GF-D8 (cell line): ENCODE measurements at places on chromosomes 6 and 20.

- DNase-seq = no peak
These were observed 45.9 kb upstream of the CARMIL1 start for GRCh38 chr6:25233226-25233625.

DNA sequence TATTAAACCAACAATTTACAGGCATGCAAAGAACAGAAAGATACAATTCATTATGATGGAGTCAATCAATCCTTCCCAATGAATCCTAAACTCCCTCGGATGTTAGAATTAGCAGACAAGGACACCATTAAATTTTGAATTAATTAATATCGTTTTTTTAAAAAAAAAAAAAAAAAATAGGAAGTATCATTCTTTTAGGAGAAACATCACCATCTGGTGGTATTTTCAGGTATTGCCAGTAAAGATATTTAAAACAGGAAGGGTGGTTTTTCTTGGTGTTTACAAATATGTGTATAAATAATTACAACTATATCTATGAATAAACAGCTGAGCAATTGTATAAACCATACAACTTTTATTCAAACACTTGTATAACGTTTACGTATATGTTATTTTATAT is 564.4 kb downstream of the HAO1 start:
- DNase-seq = no peak

DNA sequence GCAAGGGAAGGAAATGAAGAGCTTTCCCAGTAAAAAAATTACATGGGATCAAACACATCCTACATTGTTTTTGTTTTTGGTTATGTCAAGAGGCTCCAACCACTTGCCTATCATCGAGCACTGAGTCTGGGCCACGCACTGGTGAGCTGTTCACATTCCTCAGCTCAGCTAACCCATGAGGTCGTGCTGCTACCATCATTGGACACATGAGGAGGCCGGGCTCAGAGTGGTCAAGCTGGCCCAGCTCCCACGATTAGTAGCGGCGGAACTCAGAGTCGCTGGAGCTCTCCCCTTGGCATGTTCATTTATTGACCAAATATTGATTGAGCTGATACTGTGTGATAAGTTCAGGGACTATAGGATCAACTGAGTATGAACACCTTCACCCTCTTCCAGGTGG is 164.9 kb downstream of the CDH26 start:
- DNase-seq = no peak

GRCh38 chr6:129749749-129750120 is 39.8 kb upstream of the ARHGAP18 start:
- peak; percentile 69 for DNase-seq

DNA sequence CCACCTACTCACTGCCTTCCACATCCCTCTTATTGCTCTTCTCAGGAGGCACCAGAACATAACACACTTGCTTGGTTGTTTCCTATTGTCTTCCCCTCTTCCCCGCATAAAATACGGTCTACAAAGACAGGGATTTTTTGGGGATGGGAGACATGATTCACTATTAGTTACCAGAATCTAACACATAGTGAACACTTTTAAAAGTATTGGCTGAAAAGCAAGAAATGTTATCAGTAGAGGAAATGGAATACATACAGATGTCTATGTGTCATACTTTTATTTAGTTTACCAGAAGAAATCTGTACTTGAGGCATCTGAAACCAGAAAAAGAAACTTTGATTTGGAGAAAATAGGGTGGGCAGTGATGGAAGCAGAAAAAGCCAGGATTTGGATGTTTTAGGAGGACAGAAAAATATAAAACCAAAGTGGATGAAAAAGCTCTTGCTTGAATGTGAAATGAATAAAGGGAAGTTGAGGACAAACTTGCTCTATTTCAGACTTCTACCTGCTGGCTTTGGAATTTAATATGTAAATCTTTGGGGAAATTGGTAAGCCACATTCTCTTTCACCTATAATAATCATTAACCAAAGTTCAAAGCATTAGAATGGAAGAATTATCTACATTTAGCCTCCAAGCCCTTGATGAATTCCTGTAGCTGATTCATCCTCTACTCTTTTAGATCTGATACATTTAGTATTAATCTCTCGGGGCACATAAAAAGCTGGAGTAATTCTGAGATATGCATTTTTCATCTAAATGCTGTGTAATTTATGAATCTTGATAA is 82.6 kb downstream of the DOK5 start:
- no peak for DNase-seq

- no peak for DNase-seq
These were observed 74.6 kb downstream of the TMEM244 start for GRCh38 chr6:129786548-129786947.

DNA sequence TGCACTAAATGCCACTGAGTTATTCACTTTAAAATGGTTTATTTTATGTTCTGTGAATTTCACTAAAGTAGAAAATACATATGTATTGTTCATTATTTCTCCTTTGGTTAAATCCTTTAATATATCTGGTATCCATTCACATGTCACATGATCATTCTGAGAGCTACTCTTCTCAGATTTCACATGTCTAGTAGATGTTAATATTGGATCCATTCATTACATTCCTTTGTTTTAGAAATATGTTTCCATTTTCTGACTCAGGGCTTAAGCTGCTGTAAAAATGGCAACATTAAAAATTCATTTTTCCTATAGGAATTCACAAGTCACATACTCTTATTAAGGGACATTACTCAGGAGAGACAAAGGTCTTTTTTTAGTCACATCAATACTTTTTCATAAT is 205.4 kb downstream of the ZFAND3 start:
- no peak for DNase-seq

DNA sequence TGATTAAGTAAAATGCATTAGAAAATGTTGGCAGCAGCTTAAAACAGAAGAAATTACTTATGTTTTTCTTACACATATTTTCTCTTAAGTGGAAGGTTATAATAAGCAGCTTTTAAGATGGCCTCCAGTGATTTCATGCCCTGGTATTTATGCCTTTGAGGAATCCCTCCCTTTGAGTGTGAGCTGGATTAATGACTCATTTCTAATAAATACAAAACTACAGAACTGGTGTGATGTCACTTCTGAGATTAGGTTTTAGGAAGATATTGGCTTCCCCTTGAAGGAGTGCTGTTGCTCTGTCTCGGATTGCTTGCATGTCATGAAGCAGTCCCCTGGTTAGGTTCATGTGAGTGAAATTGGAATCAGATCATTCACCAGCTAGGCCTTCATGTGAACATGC is 143.2 kb upstream of the EPHA7 start:
- no peak for DNase-seq

DNA sequence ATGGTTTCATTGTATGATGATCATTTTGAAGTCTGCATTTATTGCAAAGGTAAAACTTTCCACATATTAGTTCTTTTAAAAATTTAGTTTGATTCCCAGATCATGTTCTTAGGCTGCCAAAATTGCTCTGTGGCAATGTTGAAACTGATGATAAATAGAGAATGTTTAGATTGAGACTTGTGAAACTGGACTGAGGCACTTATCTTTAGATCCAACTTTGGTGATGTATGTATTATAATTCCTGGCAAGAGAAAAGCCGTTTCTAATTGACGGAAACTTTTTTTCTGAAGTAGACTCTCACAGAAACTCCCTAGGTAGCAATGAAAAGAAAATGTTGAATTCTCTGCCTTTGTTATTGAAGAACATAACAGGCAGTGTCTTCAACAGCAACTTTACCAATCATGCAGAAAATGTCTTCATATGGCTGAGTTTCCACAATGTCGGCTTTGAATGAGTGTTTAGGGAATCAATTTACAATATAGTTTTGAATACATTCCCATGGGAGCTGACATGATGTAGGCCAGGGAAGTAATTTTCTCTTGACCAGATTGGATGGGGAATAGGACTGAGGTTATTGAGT is 456.2 kb downstream of the CD109 start:
- no peak for DNase-seq

GRCh38 chr20:37871751-37872150 is 31.2 kb upstream of the VSTM2L start:
- no peak for DNase-seq

GRCh38 chr6:149483334-149483725 is 1.5 kb downstream of the ZC3H12D start:
- DNase-seq = peak; percentile 46

GRCh38 chr6:74333406-74333805 is 637.4 kb downstream of the CD109 start:
- DNase-seq = no peak

DNA sequence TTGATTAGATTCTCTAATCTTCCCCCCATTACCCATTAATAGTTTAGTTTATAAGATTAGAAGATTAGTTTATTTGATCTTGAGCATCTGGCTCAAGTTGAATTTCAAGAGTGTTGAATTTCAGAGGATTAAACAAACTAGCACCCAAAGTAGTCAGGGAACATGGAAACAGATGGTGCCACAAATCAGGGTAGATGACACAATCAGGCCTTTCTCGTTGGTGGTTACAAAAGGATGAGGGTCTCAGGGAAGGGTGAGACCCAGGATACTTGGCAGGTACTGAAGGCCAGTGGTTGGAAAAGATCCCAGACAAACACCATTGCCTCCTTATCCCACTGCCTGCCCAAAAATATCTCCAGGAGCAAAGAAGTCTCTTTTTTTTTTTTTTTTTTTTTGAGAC is 29.5 kb upstream of the ADGRF1 start:
- no peak for DNase-seq
